T-helper 9 cell (primary cell): ENCODE measurements at places on chromosomes 12 and 14.

DNA sequence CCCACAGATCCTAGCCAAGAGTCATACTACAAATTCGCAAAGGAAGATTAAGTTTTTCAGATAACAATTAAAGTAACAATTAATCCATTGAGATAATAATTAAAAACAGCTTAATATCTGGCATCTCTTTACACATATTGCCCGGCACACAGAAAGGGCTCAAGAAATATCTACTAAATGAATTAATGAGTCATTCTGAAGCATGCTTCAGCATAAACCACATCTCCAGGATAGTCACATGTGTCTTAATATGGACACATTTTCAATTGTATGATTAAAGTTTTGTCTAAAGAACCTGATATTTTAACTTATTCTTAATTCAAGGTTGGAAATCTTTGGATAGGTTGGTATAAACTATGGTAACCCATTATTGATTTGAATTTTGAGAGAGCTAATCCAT lies 9.6 kb downstream of the ITPR2 start:
- DNase-seq = no peak

DNA sequence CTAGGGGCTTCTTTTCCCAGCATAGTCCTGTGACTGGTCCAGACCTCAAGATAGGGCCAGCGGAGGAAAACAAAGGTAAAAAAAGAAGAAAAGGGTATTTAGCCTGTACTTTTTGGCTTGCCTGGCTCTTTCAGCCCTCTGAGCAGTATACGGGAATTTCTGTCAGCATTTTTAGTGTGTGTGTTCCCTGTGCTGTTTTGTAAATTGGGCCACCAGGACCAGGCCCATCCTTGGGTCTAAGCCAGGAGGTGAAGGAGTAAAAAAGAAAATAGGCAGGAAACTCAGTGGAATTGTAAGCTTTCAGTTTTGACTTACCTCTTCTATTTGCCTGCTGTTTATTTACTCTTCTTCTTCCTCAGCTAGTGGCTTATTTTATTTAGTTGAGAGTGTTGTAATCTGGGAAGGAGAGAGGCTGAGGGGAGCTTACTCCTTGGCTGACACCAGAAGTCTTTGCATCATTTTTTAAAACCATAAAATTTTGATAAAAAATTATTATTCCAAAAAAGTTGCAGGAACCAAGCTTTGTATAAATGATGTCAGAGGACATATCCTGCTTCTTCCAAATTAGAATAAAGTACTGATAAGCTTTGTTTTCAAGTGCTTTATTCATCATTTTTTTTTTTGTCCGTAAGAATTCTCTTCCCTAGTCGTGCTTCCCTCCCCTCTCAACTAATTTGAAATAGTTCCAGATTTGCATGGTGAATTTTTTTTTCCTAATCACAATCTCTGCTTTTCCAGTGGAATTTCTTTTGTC lies 63.7 kb downstream of the DIP2B start:
- DNase-seq = no peak

DNA sequence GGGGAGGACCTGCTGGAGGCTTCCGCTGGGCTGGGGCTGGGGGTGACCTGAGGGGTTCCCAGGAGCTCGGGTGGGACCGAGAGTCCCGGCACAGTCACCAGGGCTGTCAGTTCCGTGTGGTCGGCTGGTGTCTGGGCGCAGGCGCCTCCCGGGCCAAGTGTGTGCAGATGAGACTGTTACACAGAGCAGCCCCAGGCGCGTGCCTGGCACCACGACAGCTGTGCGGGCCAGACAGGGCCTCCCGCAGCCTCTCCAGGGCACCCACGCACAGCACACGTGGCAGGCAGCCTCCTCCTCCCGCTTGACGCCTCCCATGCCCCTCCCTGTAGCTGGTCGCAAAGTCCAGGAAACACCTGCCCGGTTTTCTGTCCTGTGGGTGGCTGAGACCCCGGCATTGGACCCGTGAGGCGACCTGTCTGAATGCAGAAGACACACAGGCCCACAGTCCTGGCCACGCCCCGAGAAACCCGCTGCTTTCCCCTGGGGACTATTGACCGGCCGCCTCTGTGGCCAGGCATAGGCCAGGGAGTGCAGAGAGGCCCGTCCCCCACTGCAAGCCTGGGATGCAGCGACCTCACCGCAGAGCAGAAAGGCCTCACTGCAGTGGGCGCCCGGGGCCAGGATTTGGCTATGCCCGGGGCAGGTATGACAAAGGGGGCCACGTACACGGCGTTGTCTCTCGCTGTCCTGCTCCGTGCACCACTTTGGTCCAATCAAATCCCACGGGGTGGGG lies 12.1 kb upstream of the GALNT9 start:
- DNase-seq = no peak

DNA sequence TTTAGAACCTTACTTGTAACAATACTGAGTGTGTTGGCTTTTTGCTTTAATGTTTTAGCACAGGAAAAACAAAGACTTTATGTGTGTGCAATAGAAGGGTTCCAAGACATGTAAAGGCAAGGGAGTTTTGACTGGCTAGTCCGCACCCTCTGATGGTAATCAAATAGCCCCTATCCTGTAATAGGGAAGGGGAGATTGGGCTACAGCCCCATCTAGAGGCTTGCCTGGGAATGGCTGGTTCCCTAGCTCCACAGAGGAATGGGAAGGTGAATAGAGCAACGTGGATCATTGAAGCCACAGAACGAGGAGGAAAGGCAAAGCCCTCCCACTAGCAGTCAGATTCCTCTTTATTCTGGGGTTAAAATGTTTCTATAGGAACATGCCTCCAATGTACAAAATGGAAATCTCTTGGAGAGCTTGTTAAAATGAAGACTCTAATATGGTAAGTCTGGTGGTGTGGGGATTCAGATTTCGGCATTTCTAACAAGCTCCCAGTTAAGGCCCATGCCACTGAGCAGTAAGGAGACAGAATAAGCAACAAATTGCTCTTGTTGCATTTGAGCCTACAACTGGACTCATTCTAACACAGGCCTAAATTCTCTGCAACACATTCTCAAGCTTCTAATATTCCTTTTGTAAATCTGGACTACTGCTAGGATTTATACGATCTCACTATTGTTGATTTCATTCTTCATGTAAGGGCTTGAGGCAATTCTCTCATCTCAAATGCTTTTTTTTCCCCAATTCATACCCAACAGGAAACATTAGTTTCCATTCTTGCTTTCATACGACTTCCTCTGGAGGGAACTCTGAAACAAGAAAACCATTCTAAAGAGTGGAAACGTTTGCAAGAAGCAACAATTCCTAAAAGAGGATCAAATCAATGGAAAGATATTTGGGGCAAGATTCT lies 57.1 kb downstream of the NIN start:
- DNase-seq = peak; percentile 7

GRCh38 chr12:63875703-63876102 lies 31.2 kb downstream of the SRGAP1 start:
- no peak for DNase-seq
